Inflammatory macrophage treated with lipopolysaccharide for 4 hours (primary cell): ENCODE measurements at places on chromosomes 3 and 15.

- peak; percentile 89 for DNase-seq
Observed at GRCh38 chr3:142270407-142270806, 45.0 kb upstream of the GK5 start.

DNA sequence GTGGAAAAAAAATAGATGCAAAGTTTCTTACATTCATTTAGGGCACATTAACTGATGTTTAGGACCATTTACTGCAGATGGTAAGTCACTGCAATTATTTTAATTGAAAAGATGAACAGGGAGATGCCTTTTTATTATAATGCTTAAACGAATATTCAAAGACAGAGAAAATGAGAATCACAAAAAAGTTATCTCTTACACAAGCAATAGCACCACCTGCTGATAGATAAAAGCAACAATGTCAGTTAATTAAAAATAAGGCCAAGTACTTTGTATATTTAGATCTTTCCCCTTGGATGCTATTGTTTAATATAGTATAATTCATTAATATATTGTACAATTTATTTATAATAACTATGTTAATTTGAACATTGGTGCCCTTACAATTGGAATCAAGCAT lies 55.9 kb downstream of the IFT80 start:
- DNase-seq: peak; percentile 21

- no peak for DNase-seq
Observed at GRCh38 chr3:48475188-48475587, 28.7 kb downstream of the ATRIP start.

DNA sequence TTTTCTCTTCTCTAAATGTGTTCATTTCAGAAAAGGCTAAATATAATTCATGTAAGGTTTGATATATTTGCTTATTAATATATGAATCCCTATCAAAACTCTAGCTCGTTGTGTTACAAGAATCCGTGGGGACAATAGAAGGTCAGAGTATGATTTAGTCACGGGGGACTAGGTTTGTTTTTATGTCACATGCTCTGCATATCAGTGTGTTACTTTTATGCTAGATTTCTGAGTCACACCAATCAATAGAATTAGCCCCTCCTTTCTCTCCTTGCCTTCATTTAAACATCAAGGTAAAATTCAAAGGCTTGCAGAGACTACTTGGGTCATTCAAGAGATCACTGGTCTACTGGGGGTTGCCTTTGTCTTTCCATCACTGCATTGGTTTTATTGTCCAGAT lies 636.1 kb downstream of the NR2F2 start:
- no peak for DNase-seq
